Lung (tissue), 17 donors: ENCODE measurements at places on chromosomes 7 and 10. TPM values are rescaled to one million over a fixed set of nuclear protein-coding genes. Genes with fewer than 3 reads are reported as not detected.

The AOAH gene
- 4.7 TPM for polyA plus RNA-seq

The CNTNAP2 gene
- 0.61 TPM for polyA plus RNA-seq

The CALML5 gene
- polyA plus RNA-seq: not detected

The PIP gene
- polyA plus RNA-seq: 35.3 TPM

The ATOH7 gene
- polyA plus RNA-seq: 0.02 TPM

The PLCE1 gene
- 1.5 TPM for polyA plus RNA-seq

The CLEC5A gene
- polyA plus RNA-seq: 19.1 TPM

The KBTBD2 gene
- 15.0 TPM for polyA plus RNA-seq

The TRIM50 gene
- 0.02 TPM for polyA plus RNA-seq

The CRHR2 gene
- polyA plus RNA-seq: not detected
